ENCODE measurements at places on chromosomes 16 and 17. TPM values are rescaled to one million over a fixed set of nuclear protein-coding genes. Genes with fewer than 3 reads are reported as not detected.
A peak's percentile ranks its signal among the peaks of the same experiment; 100 is the strongest.

Gene CALB2
- not detected for total RNA-seq

Gene BRCA1
- total RNA-seq, result 84.3 TPM

Gene GNGT2
- total RNA-seq, result 45.3 TPM

Gene CDH13
- total RNA-seq, result not detected

GRCh38 chr17:82586576-82587233 is 61.5 kb downstream of the WDR45B start:
- H3K27ac ChIP-seq, result peak overlapping the region; percentile 33
- DNase-seq, result no peak
- no peak overlapping the region for H3K4me3 ChIP-seq
- H3K36me3 ChIP-seq, result peaks cover 30% of the 10 kb centered on the region
- no peaks in the 10 kb centered on the region for H3K27me3 ChIP-seq

DNA sequence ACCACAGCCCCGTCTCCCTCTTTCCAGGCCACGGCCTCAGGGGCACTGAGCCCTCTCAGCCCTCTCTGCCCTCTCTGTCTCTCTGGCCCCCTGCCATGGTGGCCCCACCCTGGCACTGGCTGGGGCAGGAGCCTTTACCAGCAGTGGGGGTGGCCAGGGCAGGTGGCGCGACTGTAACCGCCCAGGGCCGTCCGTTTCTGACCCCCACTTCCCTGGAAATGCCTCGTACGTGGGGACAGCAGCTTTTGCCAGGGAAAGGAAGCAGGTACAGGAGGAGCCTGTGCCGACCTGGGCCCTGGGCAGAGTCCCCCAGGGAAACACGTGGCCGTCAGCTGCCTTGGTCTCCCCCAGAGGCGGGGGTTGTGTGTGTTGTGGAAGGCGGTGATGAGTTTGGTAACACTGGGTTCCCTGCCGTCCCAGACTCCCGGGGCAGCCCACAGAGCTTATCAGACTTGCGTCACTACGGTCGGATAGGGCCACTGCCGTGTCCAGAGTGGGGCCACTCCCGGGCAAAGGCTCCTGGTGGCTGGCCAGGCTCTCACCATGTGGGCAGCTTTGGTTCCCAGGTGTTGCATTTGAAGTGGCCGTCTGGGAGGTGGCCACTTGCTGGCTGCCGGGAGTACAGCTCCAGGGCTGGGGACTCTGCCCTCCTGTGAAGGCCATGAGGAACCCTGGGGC is 249.3 kb upstream of the CIBAR2 start:
- no peaks in the 10 kb centered on the region for H3K36me3 ChIP-seq
- no peak overlapping the region for H3K4me3 ChIP-seq
- DNase-seq, result no peak

- H3K4me3 ChIP-seq, result no peak overlapping the region
- H3K4me1 ChIP-seq, result peaks cover 2% of the 10 kb centered on the region
- no peak overlapping the region for H3K27ac ChIP-seq
- no peaks in the 10 kb centered on the region for H3K36me3 ChIP-seq
Observed at GRCh38 chr17:57762452-57763395, 17.6 kb upstream of the CCDC182 start.

GRCh38 chr17:46968224-46968834 is 10.7 kb downstream of the RPRML start:
- no peaks in the 10 kb centered on the region for H3K36me3 ChIP-seq
- H3K4me1 ChIP-seq, result no peaks in the 10 kb centered on the region
- H3K27ac ChIP-seq, result no peak overlapping the region
- H3K4me3 ChIP-seq, result no peak overlapping the region
- peaks cover 3% of the 10 kb centered on the region for H3K27me3 ChIP-seq

DNA sequence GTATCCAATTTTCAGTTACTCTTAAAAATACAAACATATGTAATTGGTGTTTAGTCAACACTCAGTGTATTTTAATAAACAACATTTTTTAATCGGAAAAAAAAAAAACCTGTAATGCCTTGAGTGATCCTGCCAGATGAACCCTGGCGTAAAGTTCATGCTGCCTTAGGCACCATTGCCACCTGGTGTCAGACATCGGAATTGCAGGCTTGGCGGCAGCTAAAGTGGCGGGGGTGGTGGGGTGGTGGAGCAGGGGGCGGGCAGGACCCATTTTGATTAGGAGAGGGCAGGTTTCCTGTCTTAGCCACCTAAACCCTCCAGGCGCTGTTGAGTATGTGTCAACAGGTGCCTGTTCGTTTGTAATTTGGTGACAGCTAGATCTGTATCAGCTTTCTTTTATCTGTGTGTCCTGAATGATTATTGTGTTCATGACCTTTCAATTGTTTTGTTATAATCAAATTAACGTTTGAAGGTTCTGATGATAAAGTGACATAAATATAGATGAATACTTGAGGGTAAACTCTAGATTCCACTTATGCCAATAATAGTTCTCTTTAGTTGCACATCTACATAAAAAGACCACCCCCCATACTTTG is 588.7 kb downstream of the CDH13 start:
- DNase-seq, result peak; percentile 45
- no peak overlapping the region for H3K27ac ChIP-seq
- no peaks in the 10 kb centered on the region for H3K36me3 ChIP-seq
- H3K4me1 ChIP-seq, result no peaks in the 10 kb centered on the region

- H3K27ac ChIP-seq, result no peak overlapping the region
- H3K27me3 ChIP-seq, result peaks cover 5% of the 10 kb centered on the region
- no peak for DNase-seq
- peaks cover 20% of the 10 kb centered on the region for H3K4me1 ChIP-seq
Observed at GRCh38 chr16:380762-381011, 1.1 kb downstream of the PGAP6 start.

- H3K36me3 ChIP-seq, result no peaks in the 10 kb centered on the region
- H3K27me3 ChIP-seq, result peaks cover 9% of the 10 kb centered on the region
- no peak for DNase-seq
- no peak overlapping the region for H3K4me3 ChIP-seq
Observed at GRCh38 chr17:28258347-28258887, 60.6 kb upstream of the TMEM97 start.

DNA sequence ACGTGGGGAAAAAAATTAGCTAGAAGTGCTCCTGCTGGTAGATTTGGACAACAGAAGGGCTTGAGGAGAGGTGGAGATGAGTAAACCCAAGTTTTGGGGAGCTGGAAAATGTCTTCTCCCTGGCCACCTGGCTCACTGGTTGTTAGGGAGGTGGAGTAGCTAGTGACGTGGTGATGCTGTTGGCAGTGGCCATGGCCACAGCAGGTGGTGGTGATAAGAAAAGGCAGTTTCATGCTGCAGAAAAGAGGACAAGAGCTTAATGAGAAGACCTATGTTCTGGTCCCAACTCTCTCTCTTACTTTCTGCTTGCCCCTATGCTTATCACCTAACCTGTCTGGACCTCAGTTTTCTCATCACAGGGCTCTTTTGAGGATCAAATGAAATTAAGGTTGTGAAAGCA is 223.5 kb upstream of the N4BP1 start:
- no peaks in the 10 kb centered on the region for H3K36me3 ChIP-seq
- no peak for DNase-seq
- H3K27ac ChIP-seq, result no peak overlapping the region
- no peaks in the 10 kb centered on the region for H3K4me1 ChIP-seq

- no peaks in the 10 kb centered on the region for H3K36me3 ChIP-seq
- peaks cover 17% of the 10 kb centered on the region for H3K27me3 ChIP-seq
- no peak for DNase-seq
- no peak overlapping the region for H3K27ac ChIP-seq
Observed at GRCh38 chr16:68499006-68499405, 40.1 kb upstream of the ZFP90 start.

DNA sequence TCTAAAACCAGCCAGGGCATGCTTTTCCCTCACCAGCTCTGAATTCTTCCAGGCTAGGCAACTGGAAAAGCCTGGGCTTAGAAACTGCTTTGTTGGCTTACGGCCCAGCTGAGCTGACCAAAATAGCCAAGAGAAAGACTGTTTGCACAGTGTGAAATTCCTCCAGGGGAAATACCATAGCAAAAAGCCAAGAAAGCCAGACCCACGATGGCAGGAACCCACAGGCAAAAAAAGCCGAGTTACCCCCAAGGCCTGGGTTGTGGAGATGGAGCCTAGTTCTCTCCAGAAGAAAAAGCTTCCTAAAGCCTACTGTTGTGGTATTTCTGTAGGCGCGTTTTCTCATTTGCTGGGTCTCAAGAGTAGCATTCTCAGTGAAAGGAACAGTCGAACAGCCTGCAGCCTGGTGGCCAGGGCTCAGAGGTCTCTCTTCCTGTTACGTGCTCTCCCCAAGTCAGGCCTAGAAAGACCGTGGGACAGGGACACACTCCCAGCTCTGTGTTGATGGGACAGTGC is 9.2 kb downstream of the SP2 start:
- H3K27me3 ChIP-seq, result no peaks in the 10 kb centered on the region
- no peak overlapping the region for H3K27ac ChIP-seq
- peaks cover 24% of the 10 kb centered on the region for H3K4me1 ChIP-seq
- H3K36me3 ChIP-seq, result peaks cover 15% of the 10 kb centered on the region
- DNase-seq, result no peak

DNA sequence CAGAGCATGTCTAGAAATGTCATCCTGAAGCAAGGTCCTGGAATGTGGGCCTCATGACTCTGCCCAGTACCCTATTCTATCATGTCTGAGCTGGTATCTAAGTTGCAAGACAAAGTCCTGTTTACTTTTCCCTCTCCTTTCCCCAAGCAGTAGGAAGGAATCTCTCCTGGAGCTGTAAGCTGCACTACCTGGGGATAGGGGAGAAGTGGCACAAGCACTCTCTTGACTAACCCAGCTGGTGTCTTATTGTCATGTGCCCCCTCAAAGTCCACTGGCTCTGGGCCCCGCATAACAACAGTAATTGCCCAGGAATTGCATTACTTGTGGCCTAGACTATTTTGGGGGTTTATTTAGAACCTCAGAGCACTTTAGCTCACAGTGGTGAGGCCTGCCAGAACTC is 1366.3 kb upstream of the GOT2 start:
- H3K27ac ChIP-seq, result no peak overlapping the region
- no peaks in the 10 kb centered on the region for H3K4me1 ChIP-seq
- no peak overlapping the region for H3K4me3 ChIP-seq
- H3K36me3 ChIP-seq, result no peaks in the 10 kb centered on the region

- no peak overlapping the region for H3K27ac ChIP-seq
- peaks cover 3% of the 10 kb centered on the region for H3K4me1 ChIP-seq
- no peak overlapping the region for H3K4me3 ChIP-seq
Observed at GRCh38 chr16:26772503-26772902, 294.2 kb upstream of the C16orf82 start.

DNA sequence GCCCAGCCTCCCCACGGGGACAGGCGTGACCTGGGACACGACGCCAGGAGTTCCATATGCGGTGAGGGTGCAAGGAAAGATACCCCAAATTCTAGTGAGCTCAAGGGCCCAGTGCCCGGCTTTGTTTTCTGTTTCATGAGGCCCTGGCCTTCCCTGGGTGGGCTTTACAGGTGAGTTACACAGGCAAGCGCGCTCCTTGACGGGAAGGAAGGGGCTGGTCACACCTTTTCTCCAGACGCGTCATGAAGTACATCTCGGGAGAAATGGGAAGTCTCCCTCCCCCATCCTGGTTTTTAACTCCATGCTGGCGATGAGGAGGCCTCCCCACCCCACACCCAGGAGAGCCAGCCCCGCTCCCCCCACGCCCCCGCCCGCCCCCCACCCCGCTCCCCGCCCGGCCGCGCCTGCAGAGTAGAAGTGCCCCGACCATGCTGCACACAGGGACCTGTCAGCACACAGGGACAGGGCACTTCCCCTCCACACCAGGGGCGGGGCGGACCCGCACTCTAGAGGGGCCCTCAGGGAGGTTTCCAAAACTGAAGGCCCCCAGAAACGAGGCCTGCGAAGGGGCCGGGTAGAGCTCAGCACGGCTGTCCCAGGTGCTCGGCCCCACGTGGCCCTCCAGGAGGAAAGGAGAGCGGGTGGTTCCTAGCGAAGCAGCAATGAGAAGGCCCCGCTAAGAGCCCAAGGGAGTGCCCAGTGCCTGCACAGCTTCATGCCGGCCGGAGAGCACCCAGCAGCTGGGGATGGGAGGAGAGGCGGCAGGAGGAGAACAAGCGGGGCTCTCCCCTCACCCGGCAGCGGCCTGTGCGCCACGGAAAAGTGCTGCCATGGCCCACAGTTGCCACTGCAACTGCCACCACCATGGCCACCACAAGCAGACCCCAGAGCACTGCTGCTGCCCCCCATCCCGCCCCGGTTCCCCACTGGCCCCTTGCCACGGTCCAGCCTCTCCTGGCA is 7.7 kb downstream of the CYB561 start:
- peaks cover 2% of the 10 kb centered on the region for H3K36me3 ChIP-seq
- H3K27ac ChIP-seq, result peak overlapping the region; percentile 84
- peaks cover 55% of the 10 kb centered on the region for H3K4me1 ChIP-seq
- no peak overlapping the region for H3K4me3 ChIP-seq
- no peaks in the 10 kb centered on the region for H3K27me3 ChIP-seq
- no peak for DNase-seq

GRCh38 chr17:44390250-44390870 is 911 bp upstream of the ITGA2B start:
- no peak overlapping the region for H3K27ac ChIP-seq
- DNase-seq, result no peak
- H3K36me3 ChIP-seq, result no peaks in the 10 kb centered on the region
- peaks cover 7% of the 10 kb centered on the region for H3K27me3 ChIP-seq
- H3K4me1 ChIP-seq, result peaks cover 25% of the 10 kb centered on the region
- no peak overlapping the region for H3K4me3 ChIP-seq

DNA sequence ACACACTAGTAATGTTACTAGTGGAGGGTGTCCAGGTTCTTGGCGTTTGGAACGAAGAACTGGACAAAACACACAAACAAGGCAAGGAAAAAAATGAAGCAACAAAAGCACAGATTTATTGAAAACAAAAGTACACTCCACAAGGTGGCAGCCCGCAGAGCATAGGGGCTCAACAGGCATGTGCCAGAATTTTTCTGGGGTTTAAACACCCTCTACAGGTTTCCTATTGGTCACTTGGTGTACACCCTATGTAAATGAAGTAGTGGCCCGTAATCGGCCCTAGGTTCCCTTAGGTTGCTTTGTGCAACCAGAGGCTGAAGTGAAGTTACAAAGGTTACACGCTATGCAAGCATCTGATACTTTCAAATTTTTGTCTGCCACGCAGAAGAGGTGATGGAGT is 8.1 kb downstream of the OR2C1 start:
- H3K36me3 ChIP-seq, result peaks cover 16% of the 10 kb centered on the region
- peaks cover 5% of the 10 kb centered on the region for H3K27me3 ChIP-seq
- H3K4me3 ChIP-seq, result no peak overlapping the region
